Adipocyte (in vitro differentiated cells): ENCODE measurements at places on chromosomes 6 and 20.
A peak's percentile ranks its signal among the peaks of the same experiment; 100 is the strongest.

- DNase-seq = peak; percentile 36
These were observed 39.4 kb downstream of the SLC9A8 start for GRCh38 chr20:49851991-49852390.

GRCh38 chr6:36970892-36971842 lies 14.8 kb downstream of the MTCH1 start:
- no peak for DNase-seq

- peak; percentile 8 for DNase-seq
These were observed 47.6 kb downstream of the KIZ start for GRCh38 chr20:21173485-21173884.

DNA sequence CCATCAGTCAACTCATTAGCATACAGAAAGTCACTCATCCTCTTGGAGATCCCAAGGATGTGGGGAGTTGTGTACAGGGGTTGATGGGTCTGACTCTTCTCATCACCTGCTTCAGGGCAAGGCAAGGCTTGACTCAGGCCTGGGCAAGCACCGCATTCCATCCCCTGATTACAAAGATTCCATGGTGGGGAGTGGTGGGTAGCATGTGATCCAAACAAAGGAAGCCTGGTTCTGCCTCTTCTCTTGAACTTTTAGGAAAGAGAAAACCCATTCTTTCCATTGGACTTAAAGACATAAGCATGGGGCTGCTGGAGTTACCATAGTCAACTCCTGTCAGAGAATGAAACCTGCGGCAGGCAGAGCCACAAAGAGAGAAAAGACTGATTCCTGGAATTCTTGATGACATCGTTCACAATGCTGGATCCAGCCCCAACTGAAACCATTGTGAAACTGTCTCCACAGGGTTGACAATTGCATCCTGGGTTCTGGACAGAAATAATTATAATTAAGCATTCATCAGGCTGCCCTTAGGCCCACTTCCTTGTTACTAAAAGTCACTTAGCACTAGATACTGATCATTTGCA lies 235.8 kb upstream of the KCNG1 start:
- DNase-seq = peak; percentile 17

DNA sequence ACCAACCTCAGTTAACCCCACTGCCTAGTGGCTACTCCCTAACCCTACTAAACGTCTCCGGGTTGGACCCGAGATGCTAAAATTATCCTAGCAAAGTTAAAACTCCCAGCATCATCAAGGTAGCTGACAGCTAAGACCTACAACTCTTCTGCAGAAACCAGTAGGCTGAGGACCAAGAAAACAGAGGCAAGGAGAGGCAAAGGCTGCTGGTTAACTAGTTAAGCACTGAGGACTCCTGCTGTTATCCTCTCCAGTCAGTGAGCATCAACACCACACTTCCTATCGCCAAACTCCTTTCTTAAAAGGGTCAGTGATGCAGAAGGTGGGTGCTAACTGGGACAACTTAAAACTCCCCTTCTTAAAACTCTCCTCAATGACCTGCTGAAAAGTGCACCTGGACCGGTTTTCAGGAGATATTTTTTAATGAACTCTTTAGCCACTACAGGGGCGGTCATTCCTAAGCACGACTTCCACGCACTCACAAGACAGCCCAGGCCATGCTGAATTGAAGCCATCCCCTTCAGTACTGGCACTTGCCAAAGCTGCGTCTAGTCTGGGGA lies 1.7 kb downstream of the TRERF1 start:
- no peak for DNase-seq

GRCh38 chr20:33693741-33694638 lies 7.8 kb upstream of the E2F1 start:
- DNase-seq = no peak

DNA sequence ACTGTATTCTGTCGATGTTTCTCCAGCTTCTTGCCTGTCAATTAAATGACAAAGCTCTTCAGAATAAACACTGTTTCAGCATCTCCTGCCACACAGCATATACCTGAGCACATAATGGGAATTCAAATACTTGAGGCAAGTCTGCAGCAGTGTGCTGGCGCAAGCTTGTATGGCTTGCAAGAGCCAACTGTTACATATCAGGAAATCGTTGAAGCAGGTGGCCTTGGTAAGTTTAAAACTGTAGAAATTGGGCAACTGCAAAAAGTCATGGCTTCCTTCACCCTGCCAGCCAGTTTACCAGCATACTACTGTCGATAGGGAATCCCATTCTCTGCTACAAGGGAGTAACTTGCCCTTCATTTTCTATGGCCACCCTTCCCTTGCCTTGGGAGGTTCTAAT lies 23.0 kb downstream of the CPNE1 start:
- DNase-seq = no peak

GRCh38 chr6:160899671-160900430 lies 91.7 kb upstream of the MAP3K4 start:
- DNase-seq = no peak

DNA sequence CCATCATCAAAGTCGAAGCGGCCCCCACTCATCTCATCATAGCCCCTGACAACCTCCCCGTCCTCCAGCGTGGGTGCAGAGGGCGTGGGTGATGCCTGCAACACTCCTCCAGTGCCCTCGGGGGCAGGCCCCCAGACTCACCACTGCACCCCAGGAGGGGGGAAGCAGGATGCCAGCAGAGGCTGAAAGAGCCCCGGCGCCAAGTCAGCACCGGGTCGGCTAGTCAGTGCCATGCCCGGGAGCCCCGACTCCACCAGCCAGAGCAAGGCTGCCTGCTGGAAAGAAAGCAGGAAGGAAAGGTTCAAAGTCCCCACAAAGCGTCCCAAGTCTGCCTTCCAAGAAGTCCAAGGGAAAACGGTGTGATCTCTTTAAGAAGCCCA lies 324 bp downstream of the JPH2 start:
- DNase-seq = peak; percentile 48

DNA sequence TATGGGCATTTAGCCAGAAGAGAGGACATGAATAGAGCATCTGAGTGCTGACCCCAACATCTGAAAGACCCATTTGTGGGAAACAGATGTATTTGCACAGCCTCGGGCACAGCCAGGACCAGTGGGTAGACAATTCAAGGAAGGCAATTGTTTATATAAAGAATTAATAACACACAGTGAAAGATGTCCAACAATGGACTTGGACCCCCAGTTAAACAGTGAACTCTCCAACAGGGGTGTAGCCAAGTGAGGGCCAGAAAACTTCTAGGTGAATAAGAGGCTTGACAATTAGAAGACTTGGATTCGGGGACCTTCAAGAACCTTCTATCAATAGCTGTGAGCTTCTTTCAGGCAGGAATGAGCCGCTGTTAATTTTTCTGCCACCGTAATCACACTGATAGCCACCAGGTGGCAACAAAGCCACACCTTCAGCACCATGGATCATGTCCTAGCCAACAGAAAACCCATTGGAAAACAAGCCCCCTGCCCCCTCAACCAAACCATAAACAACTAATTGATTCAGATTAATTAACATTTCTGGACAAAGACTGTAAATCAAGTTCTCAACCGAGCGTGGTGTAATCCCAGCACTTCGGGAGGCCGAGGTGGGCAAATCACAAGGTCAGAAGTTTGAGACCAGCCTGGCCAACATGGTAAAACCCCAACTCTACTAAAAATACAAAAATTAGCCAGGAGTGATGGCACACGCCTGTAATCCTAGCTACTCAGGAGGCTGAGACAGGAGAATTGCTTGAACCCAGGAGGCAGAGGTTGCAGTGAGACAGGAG lies 8.8 kb upstream of the SRSF6 start:
- peak; percentile 65 for DNase-seq

- peak; percentile 29 for DNase-seq
These were observed 60.2 kb upstream of the RALY start for GRCh38 chr20:33933469-33933909.

DNA sequence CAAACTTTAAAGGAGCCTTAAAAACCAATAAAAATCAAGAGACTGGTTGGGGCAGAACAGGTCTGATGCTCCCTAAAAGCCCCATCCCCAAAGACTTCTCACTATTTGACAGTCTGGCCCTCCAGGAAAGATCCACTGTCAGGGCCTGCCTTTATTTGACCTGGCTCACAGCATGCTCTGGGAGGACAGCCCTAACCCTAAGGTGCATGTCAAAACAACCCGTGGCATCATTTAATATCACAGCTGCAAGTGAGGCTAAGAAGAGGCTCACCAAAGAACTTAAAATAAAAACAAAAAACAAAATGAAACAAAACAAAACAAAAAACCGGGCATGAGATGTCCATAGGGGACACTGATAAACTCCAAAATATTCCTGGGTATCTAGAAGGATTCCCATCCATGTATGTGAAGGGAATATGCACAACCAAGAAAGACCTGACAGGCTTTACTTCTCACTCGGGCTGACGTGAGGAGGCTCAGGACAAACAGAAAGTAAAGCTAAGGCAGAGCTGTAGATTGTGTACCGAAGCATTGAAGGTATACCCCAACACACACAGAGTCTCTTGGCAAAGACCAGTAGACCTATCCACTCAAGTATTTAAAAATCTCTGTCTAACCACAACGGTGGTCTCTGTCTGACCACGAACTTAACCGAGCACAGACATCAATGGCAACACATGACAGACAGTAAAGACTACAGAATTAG lies 57.3 kb downstream of the AHI1 start:
- DNase-seq = no peak

- no peak for DNase-seq
These were observed 328.6 kb upstream of the RNF217 start for GRCh38 chr6:124633655-124634054.

- no peak for DNase-seq
These were observed 34.9 kb downstream of the VTA1 start for GRCh38 chr6:142182004-142182403.

GRCh38 chr6:36752187-36752885 lies 54.7 kb downstream of the RAB44 start:
- DNase-seq = no peak

GRCh38 chr6:89021629-89022028 lies 58.2 kb upstream of the RNGTT start:
- no peak for DNase-seq

- no peak for DNase-seq
These were observed 33.2 kb upstream of the SLC22A23 start for GRCh38 chr6:3489961-3490624.

GRCh38 chr6:32883789-32884188 lies 29.8 kb downstream of the PSMB9 start:
- DNase-seq = peak; percentile 75

DNA sequence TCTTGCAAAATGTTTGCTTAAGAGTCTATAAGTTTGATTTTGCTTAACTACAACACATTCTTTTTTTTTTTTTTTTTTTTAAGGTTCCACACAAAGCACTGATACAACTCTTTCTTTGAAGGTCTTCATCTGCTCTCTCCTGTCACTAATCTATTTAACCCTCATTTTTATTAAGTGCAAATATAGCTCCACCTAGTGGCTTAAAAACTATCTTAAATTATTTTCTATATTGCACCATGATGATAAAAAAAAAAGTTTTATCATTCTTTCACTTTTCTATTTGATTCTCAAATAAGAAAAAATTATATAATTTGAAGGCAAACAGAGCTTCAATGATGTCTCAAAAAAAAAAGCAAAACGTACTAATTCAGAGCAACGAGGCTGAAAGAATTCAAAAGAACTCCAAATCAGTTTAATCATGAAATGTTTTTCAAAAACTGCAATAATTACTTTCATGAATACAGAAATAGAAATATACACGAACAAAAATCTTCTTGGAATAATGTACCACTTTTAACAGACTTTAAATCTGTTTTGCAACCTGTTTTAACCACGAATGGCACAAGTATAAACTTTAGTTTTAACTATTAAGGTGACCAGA lies 12.8 kb downstream of the ESF1 start:
- peak; percentile 83 for DNase-seq

- DNase-seq = no peak
These were observed 34.0 kb downstream of the HLA-F start for GRCh38 chr6:29757282-29757681.
